Activated CD4-positive, CD25-positive, alpha-beta regulatory T cell treated with anti-CD3 and anti-CD28 coated beads, Interleukin-2, amount 50 U/mL, for 72 hours (primary cell): ENCODE measurements at places on chromosomes 4 and X.

DNA sequence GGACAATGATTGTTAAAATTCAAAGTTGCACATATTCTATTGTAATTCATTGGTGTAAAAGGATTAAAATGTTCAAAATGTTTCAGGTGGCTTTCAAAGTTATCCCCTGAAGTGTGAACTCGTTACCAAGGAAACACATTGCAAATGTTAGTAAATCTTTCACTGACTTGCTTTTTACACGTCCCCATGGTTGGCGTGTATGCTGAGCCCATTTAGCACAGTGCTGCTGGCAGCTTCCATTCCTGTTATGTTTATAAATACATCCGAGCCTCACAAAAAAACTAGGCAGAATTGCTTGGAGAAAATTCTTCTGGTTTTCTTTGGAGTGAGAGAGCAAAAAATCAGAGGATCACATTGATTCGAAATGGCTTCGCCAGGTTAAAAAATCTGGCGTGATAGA is 105.9 kb upstream of the HPGD start:
- DNase-seq, result no peak

- no peak for DNase-seq
Measured at GRCh38 chrX:40617566-40617965, 5.7 kb upstream of the MPC1L start.

DNA sequence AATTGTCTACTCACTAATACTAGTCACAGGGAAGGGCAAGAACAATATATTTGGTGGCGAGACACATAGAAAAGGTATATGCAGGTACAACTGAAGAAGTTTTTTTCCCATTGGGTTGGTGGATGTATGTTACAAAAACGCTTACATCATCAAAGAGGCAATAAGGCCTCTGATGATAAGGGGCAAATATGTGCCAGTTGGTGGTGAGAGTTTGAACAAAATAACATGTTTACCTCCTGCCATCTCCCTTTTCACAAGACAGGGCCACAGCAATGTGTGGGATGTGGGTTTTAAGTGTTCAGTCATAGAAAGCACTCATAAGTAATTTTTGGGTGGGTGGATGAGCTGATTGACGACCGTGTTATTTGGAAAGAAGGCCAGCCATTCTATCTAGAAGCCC is 41.7 kb downstream of the PAGE2 start:
- DNase-seq, result no peak

DNA sequence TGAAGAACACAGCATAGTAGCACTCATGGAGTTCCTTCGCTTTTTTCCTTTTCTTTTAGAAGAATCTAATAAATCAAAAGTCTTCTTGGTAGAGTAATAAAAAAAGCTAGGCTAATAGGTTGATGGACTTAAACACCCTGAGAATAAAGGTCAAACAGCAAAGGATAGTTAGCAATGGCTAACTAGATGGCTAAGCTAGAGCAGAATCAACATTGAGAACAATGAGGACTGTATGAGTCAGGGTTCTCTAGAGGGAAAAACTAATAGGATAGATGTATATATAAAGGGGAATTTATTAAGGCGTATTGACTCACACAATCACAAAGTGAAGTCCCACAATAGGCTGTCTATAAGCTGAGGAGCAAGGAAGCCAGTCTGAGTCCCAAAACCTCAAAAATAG is 550.9 kb downstream of the GLUD2 start:
- DNase-seq, result no peak
